ENCODE measurements at places on chromosomes 11 and 22. TPM values are rescaled to one million over a fixed set of nuclear protein-coding genes. Genes with fewer than 3 reads are reported as not detected.

GRCh38 chr11:76336597-76336996 lies 44.3 kb downstream of the THAP12 start:
- DNase-seq = no peak

Gene CARD10
- total RNA-seq = 58.6 TPM

- no peak for DNase-seq
These were observed 515.1 kb downstream of the INSC start for GRCh38 chr11:15629690-15630321.

DNA sequence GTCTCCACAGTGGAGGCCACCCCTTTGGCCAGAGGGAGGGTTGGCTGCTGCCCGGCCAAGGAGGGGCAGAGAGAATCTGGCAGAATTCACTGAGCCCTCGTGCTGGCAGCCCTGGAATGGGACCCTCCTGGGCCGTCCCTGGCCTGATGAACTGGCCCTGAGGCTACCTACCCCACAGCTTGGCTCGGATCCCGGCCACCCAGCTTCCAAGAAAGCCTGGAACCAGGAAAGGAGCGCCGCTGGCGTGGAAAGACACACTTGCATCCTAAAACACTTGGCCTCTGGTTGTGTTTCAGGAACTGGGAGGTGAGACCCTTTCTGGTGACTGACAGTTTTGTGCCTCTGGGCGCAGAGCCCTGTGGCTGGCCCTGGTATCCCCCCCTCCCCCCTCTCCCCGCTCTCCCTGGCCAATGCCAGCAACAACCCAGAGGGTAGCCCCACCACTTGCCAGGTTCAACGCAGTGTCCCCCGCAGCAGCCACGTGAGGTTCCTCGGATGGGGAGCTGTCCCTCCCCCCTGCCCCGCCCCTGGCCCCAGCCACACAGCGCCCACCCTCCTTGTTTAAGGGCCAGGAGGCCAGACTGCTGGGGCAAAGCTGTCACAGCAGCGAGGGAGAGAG lies 693 bp downstream of the NFAM1 start:
- no peak for DNase-seq

GRCh38 chr11:86606836-86607481 lies 65.5 kb downstream of the ME3 start:
- peak; percentile 41 for DNase-seq

- DNase-seq = peak; percentile 18
These were observed 452.9 kb downstream of the MN1 start for GRCh38 chr22:27348634-27349033.

DNA sequence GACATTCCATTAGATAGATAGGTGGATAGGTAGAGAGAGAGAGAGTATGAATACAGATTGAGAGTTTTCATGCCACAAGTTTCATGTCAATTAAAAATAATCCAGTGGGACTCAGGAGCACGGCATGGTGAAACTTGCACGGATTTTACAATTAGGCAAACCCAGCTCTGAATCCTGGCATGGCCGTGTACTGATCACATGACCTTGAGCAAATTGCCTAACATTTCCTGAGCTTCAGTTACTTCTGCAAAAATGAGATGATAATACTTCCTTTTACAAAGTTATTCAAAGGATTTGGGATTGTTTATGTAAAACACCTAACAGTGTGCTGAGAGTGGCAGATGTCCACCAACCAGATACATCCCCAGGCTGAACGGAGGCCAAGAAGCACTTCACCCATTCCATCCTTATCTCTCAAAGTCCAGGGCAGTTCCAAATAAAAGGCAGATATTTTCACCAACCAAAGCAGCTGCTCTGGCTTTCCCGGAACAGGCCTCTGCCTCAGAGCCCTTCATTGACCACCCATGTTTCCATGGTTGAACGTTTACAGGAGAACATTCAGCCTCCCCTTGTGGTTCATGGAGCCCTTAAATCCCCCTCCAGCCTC lies 17.9 kb downstream of the APLNR start:
- DNase-seq = no peak

DNA sequence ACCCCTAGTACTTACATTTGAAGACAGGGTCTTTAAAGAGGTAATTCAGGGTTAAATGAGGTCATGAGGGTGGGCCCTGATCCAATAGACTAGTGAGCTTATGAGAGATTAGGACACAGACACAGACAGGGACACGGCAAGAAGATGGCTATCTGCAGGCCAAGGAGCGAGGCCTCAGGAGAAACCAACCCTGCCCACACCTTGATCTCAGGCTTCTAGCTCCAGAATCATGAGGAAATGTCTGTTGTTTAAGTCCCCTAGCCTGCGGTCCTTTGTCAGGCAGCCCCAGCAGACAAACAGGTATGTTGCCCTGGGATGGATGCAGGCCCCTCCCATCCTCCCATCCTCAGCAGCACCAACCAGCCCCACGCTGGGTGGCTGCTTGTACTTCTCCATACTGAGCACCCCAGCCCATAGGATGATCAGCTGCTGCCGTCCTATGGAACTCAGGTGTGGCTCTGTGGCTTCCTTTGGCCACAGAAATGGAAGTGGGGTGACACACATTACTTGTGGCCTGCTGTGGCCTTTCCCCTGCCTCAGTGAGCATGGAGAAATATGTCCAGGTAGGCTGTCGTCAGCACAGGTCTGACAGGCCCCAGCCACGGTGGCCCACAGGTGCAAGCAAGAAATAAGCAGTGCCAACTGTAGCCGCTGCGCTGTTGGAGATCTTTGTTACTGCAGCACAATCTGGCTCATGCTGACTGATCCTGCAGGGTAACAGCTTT lies 7.9 kb downstream of the GNB1L start:
- DNase-seq = no peak

- DNase-seq = no peak
These were observed 203.2 kb downstream of the NAV2 start for GRCh38 chr11:19915808-19916207.

DNA sequence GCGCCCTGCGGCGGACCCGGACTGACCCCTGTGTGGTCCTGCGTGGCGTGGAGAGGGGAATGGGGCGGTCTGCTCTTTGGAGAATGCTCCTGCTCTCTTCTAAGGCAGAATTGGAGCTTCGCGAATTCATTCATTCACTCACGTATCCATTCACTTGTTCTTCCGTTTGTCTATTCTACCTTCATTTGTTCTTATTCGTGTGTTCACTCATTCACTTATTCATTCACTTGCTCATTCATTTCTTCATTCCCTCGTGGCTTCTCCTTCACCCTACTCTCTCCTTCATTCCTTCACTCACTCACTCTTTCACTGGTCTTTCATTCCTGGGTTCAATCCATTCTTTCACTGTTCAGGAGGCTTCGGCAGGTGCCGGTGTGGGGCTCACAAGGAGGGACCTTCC lies 69.6 kb downstream of the WNT7B start:
- DNase-seq = no peak

Gene PTPN5
- total RNA-seq = not detected

DNA sequence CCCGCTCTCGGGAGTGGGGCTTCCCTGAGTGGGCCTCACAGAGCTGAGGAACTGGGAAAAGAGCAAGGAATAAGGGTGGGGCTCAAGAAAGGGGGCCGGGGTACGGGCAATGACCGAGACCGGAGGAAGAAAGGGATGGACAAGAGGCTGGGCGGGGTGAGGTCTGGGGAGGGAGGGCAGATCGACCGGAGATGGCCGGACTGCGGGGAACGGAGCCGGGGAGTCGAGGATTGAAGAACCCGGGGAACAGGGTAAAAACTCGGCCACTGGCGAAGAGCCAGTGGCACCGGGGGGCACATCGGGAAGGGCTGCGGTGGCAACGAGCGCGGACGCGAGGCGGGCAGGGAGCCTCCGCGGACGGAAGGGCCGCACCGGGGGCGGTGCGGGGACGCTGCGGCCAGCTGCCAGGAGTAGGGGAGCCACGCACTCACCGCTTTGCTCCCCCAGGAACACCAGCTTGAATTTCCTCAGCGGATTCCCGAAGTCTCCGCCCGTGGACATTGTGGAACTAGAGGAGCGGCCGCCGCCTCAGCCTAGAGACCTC lies 667 bp downstream of the RAB6A start:
- DNase-seq = no peak

Gene PHLDA2
- 27.2 TPM for total RNA-seq

GRCh38 chr11:1837171-1838076 lies 1.4 kb upstream of the TNNI2 start:
- DNase-seq = no peak

Gene FAM111B
- 7.5 TPM for total RNA-seq

Gene SLC5A1
- total RNA-seq = not detected

Gene FOLR1
- 7.3 TPM for total RNA-seq

- no peak for DNase-seq
These were observed 380.7 kb upstream of the KIRREL3 start for GRCh38 chr11:127381247-127381646.

DNA sequence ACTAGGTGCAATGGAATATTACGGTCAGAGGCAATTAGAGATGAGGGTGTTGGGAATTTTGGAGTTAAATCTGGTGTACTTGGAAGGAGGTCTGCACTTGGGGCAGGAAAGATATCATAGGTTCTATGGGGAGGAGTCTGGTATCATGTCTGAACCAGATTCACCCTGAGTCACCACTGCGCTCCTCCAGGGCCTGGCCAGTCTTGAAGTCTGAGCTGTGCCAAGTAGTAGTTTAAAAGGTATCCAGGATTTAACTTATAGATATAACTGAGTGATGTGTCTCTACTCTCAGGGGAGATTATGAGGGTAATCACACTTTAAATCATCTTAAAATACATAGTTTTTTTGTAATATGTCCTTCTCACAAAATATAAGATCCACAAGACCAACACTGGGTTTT lies 6.6 kb downstream of the CNGA4 start:
- DNase-seq = no peak

- DNase-seq = no peak
These were observed 7.5 kb upstream of the SEZ6L start for GRCh38 chr22:26161746-26162145.

- DNase-seq = no peak
These were observed 15.1 kb upstream of the AIFM3 start for GRCh38 chr22:20951932-20952380.

Gene ZNF70
- 9.0 TPM for total RNA-seq

DNA sequence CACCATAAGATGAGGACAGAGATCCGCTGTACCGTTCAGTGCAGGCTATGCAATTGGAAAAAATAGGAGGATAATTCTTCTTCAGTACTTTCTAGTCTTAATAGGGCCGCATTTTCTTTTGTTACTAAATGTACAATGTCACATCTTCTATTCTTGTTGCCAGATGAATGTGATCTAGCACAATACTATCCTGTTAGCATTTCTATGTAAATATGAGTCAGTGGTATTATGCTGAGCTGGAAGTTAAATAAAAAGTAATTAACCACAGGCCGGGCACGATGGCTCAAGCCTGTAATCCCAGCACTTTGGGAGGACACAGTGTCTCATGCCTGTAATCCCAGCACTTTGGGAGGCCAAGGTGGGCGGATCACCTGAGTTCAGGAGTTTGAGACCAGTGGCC lies 24.4 kb upstream of the BIRC3 start:
- no peak for DNase-seq

GRCh38 chr11:132028380-132029240 lies 658.2 kb downstream of the NTM start:
- peak; percentile 1 for DNase-seq

DNA sequence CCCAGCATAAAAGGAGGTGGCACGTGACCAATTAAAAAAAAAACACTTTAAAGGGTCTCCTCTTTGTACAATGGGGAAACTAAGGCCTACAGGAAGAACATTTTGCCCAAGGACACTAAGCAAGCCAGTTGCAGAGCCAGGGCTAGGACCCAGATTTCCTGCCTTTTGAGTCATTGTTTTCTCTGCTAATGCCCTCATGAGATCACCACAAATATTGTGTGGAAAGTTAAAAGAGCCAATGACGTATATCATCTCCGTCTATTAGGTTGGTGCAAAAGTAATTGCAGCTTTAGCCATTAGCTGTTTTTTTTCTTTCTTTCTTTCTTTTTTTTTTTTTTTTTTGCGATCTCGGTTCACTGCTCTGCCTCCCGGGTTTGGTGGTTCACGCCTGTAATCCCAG lies 24.1 kb upstream of the LRRC32 start:
- DNase-seq = peak; percentile 37

Gene GLYATL1B
- not detected for total RNA-seq

DNA sequence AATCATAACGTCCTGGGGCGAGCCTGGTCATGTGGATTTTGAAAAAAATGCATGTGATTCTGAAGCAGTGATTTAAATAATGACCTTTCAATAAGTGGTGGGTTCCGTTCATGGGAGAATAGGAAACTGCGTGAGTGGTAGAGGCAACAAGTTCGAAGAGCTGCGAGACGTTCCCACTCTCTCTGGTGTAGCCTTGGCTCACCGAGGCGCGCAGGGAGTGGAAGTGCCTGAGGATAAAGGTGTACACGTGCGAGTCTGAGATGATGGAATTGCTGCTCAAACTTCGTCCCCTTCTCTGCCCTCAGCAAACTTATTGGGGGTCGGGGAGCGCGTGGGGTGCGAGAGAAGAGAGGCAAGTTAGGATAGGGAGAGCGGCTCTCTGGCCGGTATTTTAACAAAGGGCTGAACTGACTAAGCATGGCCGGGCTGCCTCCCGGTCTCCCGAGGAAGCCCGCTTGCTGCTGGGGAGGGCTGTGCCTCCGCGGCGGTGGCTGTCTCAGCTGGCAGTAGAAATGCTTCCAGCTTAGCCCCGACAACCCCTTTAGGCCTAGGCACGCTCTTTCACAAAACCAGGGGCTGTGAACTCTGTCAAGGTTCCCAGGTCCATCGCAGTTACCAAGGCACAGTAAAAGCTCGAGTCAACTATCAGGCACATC lies 875 bp upstream of the STT3A start:
- no peak for DNase-seq

- no peak for DNase-seq
These were observed 764 bp downstream of the TKFC start for GRCh38 chr11:61333550-61334433.

Gene UBQLN3
- total RNA-seq = not detected

DNA sequence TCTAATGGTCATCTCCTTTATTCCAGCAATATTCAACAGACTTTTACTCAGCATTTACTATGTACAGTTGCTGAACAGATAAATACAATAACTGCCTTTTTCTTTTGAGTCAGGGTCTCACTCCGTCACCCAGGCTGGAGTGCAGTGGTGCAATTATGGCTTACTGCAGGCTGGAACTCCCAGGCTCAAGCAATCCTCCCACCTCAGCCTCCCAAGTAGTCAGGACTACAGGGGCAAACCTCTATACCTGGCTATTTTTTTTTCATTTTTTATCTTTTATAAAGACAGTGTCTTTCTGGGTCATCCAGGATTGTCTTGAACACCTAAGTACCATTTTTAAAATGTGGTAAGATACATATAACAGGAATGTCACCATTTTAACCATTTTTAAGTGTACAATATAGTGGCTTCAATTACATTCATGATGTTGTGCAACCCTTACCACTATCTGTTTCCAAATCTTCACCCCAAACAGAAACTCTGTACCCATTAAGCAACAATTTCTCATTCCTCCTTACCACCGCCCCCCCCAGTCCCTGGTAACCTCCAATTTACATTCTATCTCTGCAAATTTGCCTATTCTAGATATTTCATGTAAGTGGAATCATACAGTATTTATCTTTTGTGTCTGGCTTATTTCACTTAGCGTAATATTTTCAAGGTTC lies 67.8 kb downstream of the MIAT start:
- no peak for DNase-seq

DNA sequence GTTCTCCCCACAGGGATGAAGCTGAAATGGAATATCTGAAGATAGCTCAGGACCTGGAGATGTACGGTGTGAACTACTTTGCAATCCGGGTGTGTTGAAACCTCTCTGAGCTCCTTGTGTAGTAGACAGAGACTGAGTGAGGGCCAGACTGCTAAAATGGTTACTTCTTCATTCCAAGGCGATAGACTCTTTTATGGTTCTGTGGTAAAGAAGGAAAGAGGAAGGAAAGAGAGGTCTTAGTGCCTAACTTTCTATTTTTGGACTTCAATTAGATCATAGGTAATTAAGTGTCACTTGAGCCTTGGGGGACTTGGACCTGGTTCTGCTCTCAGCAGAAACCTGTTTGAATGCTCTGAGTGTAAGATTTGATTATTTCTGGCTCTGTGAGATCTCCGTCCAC lies 54.7 kb downstream of the NF2 start:
- no peak for DNase-seq

GRCh38 chr11:45361551-45361950 lies 75.4 kb upstream of the SYT13 start:
- no peak for DNase-seq

All from Caki2 (cell line).